ENCODE measurements at places on chromosomes 7 and 10. TPM values are rescaled to one million over a fixed set of nuclear protein-coding genes. Genes with fewer than 3 reads are reported as not detected.

Gene LIPF
- 7.1 TPM for total RNA-seq

Gene LIPJ
- not detected for total RNA-seq

Gene CD36
- total RNA-seq, result 302 TPM

Gene PLPP4
- total RNA-seq, result not detected

Gene MYO3A
- total RNA-seq, result not detected

Gene MBL2
- total RNA-seq, result not detected

Gene GRIFIN
- total RNA-seq, result not detected

Gene TRPV5
- total RNA-seq, result not detected

Gene CALML3
- not detected for total RNA-seq

Gene CCDC172
- total RNA-seq, result not detected

Gene PNLIPRP2
- total RNA-seq, result not detected

Gene HKDC1
- total RNA-seq, result not detected
